NCI-H1092 treated with DMSO at 0.1 percent for 48 hours (cell line): ENCODE measurements at places on chromosomes 5 and 9.

GRCh38 chr9:117763314-117763713 is 59.1 kb downstream of the TLR4 start:
- no peak for DNase-seq

- no peak for DNase-seq
Measured at GRCh38 chr5:10202089-10202910, 47.4 kb downstream of the ATPSCKMT start.

DNA sequence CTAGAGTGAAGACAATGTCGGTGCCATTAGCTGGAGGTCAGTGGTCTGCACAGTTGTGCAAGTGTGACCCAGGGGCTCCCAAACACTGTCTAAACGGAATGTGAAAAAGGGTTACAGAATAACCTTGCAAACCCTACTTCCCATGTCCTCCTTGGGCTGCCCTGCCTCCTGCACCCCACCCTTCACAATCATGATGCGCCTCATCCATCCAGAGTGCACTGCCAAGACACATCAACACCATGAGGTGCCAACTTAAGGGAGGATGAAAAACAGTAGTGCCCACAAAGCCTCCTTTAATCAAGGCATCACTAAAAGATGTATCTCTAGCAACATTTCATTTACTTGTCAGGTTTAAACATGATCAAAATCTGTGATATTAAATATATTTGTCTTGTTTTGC is 87.1 kb downstream of the SETX start:
- DNase-seq, result no peak

- DNase-seq, result no peak
Measured at GRCh38 chr5:83965441-83965840, 244.8 kb upstream of the HAPLN1 start.

DNA sequence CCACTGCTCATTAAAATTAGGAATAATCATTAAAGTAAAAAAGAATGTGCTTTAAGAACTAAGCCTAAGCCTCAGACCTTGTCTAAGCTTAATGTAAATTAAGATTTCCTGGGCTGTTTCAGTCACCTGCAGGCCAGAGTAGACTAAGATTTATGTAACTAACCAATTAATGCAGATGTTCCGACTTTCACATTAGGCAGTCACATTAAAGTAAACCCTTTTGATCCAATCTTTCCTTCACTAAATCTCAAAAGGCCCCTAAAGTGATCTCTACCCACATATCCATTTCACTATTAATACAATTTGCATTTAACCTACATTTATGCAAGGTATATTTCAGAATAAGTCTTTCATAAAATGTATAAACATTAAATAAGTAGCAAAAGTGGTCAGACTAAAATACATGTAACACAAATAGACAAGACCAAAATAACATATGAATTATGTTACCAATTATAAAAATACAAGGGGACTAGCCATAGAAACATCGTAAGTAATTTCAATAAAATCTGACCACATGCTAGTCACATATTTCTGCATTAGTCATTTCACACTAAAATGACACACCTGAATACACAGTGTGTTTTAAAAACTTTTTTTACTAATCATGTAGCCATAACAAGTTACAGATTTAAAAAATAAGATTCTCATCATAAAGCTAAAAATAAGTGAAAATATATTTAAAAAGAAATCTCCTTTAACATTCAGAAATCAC is 7.7 kb downstream of the NR3C1 start:
- DNase-seq, result no peak

DNA sequence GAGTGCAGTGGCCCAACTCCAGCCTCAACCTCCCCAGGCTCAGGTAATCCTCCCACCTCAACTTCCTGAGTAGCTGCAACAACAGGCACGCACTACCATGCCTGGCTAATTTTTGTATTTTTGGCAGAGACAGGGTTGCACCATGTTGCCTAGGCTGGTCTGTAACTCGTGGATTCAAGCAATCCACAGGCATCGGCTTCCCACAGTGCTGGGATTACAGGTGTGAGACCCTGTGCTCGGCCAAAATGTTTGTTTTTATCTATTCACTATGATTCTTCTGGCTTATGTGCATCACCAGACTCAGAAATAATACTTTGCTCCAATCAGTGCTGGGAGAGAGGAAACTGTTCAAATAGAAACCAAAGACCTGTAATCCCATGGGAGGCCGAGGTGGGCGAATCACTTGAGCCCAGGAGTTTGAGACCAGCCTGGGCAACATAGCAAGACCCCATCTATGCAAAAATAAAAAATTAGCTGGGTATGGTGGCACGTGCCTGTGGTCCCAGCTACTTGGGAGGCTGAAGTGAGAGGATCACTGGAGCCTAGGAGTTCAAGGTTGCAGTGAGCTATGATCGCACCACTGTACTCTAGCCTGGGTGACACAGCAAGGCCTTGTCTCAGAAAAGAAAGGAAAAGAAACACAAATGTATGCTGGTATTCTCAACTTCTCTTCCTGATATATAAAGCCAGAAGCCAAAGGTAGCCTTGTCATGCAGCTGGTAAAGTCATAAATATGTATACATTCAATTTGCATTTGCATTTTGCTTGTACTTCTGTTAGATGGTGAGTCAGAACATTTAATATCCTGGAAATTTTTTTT is 4.5 kb downstream of the PIP5K1B start:
- DNase-seq, result no peak

- DNase-seq, result no peak
Measured at GRCh38 chr5:140273401-140273877, 29.5 kb downstream of the PFDN1 start.

DNA sequence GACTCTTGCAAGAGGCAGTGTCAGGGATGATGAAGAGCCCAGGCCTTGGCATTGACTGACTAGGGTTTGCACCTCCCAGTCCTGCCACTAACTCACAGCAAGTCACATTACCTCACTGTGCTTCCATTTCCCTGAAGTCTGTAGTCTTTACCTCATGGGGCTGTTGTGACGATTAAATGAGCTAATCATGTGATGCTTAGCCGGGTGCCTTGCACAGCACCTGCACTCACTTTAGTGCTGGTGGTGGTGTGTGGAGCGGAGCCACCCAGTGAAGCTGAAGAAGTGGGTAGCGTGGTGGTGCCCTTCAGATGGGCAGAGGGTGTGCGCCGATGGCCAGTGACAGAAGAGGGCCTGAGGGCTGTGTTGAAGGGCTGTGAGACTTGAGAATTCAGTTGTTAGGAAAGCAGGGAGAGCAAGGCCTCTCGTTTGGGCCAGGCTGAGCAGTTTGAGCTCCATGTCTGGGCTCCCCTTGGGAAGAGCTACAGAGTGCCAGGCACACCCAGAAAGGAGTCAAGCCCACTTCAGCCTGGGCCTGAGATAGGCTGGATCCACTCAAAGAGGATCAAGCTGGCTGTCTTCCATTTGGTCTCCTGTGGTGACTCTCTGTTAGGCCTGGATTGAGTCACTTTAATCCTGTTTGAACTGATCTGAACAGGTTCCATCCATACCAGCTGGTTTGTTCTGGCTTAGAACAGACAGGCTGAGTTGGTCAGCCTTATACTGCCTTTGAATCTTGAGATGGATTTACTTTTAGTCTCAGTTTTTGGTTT is 42.5 kb downstream of the RALGPS1 start:
- DNase-seq, result peak; percentile 11

GRCh38 chr9:32414856-32415255 is 30.4 kb downstream of the ACO1 start:
- no peak for DNase-seq

DNA sequence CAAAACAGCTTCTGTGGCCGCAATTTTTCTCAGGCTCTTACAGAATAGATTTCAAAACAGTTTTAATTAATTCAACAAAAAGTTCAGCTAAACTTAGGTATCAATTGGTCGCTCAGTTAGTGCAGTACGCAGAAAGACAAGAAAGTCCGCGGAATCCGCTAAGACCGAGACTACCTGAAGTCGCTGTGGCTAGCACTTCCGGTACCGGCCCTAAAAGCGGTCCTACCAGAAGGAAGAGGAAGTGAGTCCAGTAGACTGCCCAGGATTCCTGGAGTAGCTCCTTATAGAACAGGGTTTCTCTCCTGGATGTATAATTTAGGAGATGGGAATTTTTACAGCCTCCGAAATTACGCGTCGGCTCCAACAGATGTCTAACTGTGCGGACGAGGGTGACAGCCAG is 16.6 kb upstream of the PCDHB2 start:
- DNase-seq, result no peak

GRCh38 chr9:123637606-123637944 is 281.6 kb downstream of the CRB2 start:
- no peak for DNase-seq

- DNase-seq, result no peak
Measured at GRCh38 chr5:105680858-105681475, 1989.8 kb downstream of the EFNA5 start.

DNA sequence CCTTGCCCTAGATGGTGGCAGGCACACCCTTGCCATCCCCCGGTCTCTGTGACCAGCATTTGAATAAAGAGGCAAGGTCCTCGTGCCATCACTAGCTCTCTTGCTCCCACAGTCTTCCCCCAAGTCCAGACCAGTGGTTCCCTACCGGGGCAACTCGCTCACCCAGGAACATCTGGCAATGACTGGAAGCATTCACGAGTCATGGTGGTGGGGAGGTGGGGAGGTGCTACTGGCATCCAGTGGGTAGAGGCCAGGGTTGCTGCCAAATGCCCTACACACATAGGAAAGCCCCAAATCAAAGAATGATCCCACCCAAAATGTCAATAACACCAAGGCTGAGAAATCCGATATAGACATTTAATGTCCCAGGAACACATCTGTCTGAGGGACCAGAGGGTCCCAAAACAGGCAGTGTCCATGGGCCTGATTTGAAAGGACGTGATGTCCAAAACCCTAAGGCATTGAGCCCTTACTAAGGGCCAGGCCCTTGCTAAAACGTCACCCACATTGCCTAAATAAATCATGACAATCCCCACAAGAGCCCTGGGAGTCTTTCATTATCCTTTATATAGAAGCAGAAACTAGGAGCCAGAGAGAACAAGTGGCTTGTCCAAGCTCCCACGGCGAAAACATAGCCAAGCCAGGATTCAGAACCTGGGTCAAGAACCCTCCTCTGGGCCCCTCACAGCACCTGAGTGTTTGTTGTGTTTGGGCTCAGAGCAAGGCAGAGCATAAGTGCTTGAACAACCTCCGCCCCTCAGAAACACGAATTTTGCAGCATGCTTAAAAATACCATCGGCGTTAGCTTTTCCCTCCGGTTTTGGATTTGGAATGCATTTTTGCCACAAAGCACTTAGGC is 119.3 kb upstream of the WWC1 start:
- DNase-seq, result no peak

DNA sequence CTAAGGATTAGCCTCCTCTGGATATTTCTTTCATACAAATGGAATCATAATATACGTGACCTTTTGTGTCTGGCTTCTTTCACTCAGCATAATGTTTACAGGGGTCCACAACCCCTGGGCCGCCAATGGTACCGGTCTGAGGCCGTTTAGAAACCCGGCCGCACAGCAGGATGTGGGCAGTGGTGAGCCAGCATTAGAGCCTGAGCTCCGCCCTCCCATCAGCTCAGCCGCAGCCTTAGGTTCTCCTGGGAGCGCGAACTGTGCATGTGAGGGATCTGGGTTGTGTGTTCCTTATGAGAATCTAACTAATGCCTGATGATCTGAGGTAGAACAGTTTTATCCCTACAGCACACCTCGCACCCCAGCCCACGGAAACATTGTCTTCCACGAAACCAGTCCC is 229.7 kb downstream of the ICE1 start:
- no peak for DNase-seq

DNA sequence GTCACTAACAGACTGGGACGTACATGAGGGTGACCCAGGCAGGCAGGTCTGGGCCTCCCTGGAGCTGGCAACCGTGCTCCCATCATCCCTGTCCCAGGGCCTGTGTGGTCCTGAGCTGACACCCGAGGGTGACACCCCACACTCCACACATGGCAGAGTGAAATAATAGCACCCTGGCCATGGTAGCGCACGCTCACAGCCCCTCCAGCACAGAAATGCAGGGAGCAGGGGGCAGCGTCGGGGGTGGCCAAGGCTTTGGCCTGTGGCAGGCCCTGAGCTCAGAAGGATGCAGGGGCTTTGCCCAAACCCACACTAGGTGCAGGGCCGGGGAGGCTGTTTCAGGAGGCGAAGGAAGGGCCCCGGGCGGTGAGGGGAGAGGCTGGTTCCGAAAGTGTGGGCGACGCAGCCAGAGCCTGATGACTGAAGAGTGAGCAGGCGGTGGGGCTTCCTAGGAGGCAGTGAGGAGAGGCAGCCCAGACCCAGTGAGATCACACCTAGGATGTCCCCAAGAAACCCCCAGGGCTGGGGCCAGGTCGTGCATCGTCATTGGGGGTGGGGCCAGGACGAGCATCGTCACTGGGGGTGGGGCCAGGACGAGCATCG is 12.9 kb downstream of the OR2V2 start:
- peak; percentile 2 for DNase-seq

GRCh38 chr9:118522093-118523028 is 818.2 kb downstream of the TLR4 start:
- DNase-seq, result peak; percentile 18

DNA sequence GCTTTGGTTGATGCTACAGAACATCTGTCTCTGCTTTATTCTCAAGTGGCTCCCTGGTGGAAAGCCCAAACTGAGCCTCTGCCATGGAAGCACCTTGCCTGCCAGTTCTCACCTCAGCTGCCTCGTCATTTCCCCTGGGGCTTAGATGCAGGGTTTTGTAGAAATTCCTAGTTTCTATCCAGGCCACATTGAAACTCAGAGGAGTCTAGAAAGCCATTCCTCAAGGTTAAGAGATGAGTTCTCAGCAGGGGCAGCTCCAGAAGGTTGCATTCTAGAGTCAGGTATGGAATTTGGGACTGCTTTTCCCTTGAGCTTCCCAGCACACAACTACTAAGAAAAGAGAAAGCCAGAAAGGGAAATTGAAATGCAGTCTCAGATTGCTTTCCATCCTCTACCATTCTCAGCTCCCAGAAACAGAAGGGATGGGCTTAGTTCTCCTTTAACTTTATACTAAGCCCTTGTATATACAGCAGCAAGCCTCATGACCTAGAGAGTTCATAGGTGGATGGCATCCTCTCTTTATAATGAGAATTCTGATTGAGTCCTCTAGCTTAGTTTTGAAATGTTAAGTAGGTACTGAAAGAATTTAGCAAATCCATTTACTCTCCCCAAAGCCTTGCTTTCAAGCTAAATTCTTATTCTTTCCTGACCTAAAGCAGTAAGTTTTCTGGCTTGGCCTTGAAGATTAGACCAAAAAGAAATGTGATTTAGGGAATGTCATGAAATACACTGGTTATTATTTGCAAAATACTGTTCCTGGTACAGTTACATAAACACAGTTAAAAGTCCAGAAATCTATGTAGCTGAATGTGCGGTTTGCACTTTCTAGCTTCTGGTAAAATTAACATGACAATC is 66.0 kb upstream of the MEF2C start:
- DNase-seq, result peak; percentile 35

DNA sequence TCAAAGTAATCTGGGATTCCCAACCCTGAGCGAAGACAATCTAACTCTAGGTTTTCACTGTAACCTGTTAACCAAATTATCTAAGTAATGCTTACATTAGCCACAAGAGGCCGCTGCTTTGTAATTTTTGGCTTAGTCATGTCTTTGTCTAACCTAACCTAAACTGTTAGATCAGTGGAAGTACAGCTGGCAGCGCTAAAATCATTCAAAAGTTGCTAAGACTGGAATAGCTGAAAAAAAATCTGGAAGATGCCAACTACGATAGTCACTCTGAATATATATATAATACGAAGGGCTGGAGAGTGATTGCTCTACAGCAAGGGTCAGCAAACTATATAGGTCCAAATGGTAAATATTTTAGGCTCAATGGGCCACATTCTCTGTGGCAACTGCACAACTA is 60.2 kb downstream of the FBXO38 start:
- DNase-seq, result peak; percentile 54

GRCh38 chr9:8188723-8189407 is 389.3 kb upstream of the DMAC1 start:
- no peak for DNase-seq
